Stimulated activated CD8-positive, alpha-beta memory T cell treated with anti-CD3 and anti-CD28 coated beads, Interleukin-12 subunit alpha, Interleukin-12 subunit beta, amount 100 ng/mL, for 4 hours (primary cell): ENCODE measurements at places on chromosomes 5 and 9.

DNA sequence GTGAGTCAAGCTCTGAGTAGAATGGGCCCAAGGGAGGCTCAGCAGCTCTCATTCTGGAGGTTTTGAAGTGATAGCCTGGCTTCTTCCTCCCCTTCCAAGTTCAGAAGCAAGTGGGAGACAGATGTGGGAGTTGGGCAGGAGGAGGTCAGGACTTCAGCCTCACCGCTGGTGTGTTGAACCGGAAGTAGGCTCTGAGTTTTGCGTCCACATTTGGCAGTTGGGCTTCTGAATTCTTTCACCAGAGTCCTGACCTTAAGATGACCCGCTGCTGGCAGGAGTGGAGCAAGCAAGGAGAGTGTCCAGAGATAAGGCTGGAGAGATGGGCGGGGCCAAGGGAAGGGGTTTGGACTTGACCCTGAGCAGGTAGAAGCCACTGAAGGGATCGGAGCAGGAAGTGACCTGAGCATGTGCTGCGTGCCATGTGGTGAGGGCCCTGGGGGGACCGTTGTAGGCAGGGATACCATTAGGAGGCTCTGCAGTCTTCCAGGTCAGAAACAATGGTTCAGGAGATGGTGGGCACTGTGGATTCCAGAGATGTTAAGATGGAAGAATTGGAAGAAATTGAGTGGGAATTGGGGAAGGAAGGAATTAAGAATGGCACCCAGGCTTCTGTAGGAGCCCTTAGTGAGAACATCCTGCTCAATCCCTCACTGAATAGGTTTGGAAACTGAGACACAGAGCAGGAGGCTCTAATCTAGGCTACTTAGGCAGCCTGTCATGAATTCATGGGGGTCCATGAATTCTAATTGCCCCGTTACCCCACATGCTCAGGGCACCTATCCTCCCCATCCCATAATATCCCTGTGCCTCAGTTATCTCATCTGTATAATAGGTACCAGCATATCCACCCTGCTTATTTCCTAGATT lies 25.9 kb downstream of the GALNT12 start:
- no peak for DNase-seq

- DNase-seq: no peak
These were observed 47.2 kb downstream of the ARHGEF28 start for GRCh38 chr5:73673161-73673591.

DNA sequence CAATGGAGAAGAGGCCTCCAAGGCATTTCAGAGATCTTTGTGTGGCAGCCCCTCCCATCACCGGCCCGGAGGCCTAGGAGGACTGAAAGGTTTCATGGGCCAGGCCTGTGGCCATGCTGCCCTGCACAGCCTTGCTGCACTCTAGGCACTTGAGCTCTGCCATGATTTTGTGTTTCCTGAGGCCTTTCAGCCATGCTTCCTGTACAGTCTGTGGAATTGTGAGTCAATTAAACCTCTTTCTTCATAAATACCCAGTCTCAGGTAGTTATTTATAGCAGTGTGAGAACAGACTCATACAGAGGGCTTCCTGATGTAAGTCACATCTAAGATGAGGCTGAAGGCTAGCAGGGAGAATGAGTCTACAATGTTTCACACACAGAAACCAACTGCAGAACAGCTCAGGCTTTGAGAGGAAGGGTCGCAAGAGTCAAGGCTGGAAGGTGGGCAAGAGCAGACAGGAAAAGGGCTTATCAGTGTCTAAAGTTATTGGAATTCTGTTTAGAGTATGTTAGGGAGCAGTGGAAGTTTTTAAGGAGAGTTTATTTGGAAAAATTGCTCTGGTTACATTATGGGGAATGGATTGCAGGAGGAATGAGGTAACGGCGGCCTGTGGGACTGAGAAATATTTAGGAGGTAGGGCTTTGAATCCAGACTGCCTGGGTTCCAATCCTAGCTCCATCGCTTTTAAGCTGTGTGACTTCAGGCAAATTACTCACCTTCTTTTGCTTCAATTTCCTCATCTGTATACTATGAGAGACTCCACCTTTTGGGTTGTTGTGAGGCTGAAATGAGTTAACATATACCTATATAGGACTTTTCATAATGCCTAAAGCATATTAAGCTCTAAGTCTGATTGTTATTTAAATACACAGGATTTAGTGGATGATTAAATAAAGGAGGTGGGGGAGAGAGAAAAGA lies 291.2 kb downstream of the CWC27 start:
- no peak for DNase-seq

GRCh38 chr5:159593518-159594073 lies 263.3 kb upstream of the IL12B start:
- DNase-seq: no peak

DNA sequence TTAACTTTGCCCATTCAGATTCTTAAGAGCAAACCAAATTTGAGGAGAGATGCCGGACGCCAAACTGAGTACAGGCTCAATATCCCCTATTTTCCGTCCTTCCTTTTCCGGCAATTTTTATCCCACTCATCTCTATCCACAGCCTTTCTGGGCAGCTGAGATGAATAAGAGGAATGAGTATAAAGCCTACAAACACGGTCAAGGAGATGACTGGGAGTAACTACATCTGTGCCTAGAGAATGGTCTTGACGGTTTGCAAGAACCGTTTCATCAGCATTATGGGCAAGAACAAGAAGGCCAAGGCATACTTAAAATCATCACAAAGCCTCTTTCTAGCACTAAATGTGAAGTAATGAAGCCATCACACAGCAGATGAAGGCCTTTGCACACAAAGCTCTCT lies 227.3 kb downstream of the DCP2 start:
- no peak for DNase-seq

GRCh38 chr5:131758520-131758900 lies 38.3 kb downstream of the FNIP1 start:
- DNase-seq: no peak

GRCh38 chr5:154189256-154189818 lies 1.2 kb upstream of the GALNT10 start:
- no peak for DNase-seq

DNA sequence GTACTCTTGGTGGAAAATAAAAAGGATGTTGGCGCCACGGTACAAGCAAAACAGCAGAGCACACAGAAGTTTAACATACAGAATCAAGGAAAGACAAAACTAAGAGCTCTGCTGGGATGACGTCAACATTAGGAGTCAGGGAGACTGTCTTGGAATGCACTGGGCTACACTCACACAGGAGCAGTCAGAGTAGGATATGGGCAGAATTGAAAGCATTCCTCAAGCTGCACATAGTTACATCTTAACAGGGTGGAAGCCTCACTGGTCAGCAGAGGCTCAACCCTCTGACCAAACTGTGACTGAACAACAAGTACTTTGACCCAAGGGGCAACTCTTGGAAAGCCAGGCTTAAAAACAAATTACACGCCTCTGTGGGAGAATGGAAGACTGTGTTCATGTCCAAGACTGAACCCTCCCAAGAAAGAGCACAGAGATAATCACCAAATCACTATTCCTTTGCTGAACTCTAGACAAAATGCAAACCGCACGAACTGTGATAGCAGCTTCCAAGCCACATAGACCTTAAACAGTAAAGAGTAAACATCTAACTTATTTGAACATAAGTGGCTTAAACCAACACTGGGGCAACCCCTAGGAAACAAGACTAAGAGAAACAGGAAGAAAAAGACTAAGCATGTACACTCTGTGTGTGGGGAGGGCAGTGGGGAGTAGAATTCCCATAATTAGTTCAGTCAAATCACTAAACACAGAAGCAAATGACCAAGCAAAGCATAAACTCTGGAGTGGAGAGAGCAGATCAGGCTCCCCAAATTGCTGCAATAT lies 772.7 kb downstream of the PRELID2 start:
- no peak for DNase-seq

GRCh38 chr9:96437454-96437853 lies 12.5 kb upstream of the HABP4 start:
- no peak for DNase-seq

DNA sequence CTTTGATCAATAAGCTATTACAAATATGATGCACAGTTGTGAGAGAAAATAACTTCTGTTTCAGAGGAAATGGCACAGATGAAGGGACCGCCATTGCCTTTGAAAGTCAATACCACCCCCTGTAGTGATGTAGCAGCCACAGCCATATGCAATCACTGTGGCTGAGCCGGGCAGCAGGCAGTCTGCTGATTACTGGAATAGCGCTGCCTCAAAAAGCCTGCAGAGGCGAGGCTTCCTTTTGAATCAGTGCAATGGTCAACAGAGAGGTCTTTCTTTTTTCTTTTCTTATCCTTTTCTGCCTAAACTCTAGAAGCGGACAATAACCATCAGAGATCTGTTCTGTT lies 265.1 kb upstream of the TAS2R1 start:
- no peak for DNase-seq

DNA sequence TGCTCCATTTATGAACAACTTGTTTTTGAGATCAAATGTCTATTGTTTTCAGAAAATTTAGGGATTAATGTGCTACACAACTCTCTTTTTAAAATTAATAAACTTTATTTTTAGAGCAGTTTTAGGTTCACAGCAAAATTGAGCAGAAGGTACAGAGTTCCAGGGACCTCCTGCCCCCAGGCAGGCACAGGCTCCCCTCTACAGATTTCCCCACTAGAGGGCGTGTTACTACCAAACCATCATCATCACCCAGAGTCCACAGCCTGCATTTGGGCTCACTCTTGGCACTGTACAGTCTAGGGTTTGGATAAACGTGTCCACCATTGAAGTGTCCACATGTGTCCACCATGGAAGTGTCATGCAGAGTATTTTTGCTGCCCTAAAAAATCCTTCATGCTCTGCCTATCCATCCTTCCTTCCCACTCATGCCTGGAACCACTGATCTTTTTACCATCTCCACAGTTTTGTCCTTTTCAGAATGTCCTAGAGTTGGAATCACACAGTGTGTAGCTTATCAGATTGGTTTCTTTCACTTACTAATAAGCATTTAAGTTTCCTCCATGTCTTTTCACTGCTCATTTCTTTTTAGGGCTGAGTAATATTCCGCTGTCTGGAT lies 61.7 kb downstream of the MRPL36 start:
- DNase-seq: no peak

DNA sequence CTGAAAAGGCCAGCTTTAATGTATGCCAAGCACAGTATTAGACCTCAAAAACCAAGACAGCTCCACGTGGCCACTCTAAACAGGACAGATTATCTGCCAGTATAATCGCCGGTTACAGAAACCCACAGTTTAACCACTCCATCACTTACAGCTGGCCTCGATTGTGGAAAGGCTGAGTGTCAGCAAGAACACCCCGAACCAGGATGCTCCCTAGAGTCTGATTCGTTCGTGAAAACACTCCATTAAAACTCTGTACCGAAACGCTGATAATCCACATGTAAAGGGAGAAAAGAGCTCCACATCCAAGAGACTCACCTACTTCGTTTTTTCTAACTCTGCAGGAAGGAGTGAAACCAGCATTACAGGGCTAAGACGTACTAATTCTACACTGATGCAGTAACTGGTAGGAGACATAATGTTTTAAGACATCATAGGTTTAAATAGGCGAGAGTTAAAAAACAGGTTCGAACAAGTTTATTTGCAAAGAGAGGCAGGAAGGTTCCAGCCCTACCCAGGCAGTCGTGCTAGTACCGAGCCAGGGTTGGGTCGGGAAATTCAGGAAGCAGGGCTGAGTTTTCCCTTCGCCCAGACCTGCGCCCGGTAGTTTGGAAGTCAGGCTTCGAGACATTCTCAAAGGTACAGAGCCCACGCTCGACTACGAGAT lies 949 bp downstream of the SERINC5 start:
- no peak for DNase-seq

GRCh38 chr5:112710896-112711295 lies 26.8 kb upstream of the APC start:
- DNase-seq: no peak
